ENCODE measurements at places on chromosomes 3 and 15.
A peak's percentile ranks its signal among the peaks of the same experiment; 100 is the strongest.

DNA sequence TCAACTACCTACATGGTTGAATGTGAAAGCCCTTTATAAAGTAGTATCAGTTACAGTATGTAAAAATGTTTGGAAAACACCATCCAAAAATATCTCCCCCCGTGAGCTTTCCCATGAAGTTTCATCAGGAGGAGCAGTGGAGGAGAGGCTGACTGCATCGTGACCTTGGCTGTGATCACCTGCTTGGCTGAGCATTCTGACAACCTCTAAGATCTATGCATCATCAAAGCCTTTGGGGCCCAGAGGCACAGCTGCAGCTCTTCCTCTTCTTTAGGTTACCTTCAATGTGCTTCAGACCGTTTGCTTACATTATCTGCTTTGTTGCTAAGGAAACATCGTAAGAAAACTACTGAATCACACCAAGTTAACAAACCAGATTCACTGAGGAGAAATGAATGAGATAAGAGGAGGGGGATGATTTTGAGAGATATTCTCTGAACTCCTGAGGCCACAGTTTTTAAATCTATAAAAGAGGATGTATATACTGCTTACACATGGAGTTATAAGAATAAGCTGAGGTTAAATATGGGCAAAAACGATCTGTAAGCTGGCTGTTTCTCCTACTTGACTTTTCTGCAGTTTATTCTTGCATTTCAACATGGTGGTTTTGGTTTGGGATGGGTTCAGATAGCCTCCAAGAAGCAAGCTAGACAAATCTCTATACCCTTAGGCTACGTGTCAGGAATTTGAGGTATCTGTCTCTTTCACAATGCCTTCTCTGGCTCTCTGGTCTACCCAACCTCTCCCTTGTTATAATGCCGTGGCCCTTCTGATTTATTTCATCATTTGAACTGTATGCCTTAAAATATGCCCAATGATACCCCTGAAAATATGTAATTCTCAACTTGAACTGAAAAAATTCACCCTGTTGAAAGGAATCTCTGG is 4.0 kb downstream of the GCSAM start:
- DNase-seq, result peak; percentile 28

DNA sequence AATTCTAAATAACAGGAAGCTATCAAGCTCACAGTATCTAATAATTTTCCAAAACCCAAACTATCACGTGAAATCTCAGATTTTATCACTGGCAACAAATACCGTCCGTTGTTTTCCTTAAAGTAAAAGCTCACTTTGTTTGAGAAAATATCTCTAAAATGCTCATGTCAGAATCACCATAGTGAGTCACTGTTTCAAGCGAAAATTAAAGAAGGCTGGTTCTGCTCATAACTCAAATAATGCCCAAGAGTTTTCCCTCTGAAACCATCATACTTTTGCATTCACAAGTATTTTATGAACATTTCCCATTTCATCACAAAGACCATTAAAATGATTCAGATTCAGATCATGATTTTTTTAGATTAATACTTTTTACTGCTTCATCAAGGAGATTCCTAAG is 50.6 kb downstream of the TBL1XR1 start:
- DNase-seq, result no peak

DNA sequence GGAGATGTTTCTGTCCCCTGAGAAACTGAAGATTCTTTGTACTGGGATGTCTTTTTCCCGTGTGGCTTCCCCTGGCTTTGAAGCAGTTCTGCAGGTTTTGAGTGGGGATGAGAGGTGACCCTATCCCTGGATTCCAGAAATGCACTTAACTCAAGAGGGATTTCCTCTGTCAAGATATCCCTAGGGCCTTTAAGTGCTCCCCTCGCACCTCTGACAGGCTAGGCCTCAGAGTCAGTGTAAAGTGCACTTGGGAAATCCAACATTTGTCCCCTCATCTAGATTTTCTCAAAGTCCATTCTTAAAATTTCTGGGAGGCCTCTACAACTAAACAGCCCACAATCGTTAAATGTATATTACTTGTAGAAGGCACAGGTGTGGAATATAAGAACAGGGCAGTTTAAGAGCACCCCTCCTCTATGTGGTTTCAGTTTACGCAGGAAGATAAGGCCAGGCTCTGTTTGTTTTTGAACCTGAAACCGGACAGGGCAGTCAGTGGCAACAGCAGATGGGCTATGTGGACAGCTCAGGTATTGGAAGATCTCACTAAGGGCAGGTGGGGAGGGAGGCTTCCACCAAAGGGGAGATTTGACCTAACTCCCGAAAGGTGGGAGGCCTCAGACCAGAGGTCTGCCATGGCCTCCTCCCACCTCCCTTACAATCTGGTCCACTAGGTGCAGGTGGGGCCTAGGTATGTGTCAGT is 4.8 kb downstream of the C3orf52 start:
- no peak for DNase-seq

DNA sequence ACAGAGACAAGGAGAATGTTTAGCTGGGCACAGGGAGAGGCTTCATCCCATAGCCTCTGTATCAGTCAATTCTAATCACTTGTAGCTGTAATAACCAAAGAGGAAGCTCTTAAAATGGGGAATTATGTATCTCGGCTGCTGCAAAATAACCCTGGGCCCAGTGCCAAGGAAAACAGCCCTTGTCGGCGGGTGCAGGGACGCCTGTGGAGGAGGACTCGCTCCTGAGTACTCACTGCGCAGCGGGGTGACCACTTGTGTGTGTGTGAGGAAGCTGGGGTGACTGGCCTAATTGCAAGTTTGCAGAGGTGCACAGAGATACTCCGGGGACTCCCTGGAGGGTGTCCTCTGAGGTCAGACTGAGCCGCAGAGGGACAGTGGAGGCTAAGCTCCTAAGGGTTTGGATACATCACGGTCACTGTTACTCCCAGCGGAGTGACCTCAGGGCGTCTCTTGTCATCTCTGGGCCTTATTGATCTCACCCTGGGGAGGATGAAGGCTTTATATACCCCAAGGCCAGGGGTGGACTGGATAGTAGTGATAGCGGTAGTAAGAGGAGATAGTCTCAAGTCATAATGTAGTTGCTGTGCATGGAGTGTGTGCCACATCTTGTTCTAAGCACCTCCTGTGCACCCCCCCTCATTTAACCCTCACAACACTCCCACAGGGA is 37.2 kb downstream of the SLC6A6 start:
- DNase-seq, result no peak

DNA sequence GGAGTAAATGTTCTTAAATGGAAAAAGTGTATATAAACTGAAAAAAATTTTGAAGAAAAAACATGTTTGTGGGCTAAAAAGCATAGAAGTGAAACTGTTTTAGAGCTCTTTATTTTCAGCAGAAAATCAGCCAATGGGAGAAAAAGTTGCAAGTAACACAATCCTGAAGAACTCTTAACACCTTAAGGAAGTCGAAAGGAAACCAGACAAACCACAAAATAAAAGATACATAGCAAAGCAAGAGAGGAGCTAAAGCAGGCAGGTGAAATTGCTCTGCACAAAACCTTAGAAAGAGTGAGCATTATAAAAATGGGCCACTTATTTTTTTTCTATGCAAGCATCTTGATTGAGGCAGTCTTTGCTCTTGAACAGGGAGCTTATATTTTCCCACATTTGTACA is 300.5 kb downstream of the RAP2B start:
- no peak for DNase-seq

GRCh38 chr3:37544869-37545352 is 316.8 kb upstream of the CTDSPL start:
- DNase-seq, result no peak

- DNase-seq, result no peak
Observed at GRCh38 chr15:50124631-50125030, 5.6 kb upstream of the ATP8B4 start.

DNA sequence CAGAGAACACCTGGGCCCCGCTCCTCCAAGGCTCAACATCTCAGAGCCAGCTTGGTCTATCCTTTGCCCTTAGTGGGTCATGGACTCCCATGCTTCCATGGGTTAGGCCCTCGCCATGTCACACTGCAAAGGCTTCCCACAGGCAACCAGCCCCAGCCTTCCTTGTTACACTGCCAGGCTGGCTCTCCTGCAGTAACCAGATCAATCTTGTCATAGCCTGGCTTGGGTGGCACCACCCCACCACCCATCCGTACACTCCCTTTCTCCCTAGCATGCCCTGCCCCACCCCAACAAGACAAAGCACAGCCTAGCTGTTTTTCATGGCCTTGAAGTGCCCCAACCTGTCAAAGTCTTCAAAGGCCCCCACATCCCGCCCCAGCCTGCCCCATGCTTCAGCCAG is 30.5 kb downstream of the CA12 start:
- no peak for DNase-seq

DNA sequence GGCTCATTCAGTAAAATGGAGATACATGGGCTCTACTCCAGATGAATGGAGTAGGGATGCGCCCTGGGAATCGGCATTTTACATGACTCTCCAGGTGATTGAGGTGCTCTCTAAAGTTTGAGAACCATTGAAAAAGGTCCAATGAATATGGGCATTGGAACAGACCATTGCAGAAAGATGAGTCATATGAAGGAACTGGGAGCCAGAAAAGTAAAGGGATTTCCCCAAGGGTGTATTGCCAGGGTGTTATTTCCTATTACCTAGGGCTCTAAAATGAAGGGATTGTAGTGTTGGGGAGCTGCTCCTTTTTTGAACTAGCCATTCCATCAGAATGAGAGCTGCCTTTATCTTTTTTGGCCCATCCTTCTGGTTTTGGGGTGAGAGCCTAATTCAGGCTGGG is 21.7 kb downstream of the CLDN11 start:
- DNase-seq, result no peak

DNA sequence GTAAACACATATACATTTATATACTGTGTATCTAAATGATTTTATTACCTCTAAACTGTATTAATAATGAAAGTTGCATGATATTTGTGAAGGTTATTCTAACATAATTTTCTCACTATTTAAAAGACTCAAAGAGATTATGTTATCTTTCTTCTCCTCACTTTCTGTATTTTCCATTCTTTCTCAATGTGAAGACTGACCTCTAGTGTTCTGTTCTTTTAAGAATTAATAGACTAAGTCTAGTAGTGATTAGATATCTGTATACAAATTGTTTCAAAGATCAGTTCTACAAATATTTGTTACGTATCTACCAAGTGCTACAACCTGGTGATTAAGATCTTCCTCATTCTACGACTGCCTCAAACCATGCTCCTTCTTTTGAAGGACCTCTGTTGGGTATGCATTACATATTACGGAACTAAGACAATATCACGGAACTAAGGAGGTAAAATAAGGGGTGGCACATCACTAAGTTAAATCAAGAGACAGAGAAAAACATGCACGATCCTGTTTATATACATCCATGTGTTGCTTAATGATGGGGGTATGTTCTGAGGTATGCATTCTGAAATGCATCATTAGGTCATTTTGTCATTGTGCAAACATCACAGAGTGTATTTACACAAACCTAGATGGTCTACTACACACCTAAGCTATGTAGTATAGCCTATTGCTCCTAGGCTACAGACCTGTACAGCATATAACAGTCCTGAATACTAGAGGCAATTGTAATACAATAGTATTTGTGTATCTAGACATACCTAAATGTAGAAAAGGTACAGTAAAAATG is 161.5 kb upstream of the KBTBD8 start:
- no peak for DNase-seq

GRCh38 chr3:174483254-174483653 is 375.9 kb upstream of the NAALADL2 start:
- DNase-seq, result no peak

DNA sequence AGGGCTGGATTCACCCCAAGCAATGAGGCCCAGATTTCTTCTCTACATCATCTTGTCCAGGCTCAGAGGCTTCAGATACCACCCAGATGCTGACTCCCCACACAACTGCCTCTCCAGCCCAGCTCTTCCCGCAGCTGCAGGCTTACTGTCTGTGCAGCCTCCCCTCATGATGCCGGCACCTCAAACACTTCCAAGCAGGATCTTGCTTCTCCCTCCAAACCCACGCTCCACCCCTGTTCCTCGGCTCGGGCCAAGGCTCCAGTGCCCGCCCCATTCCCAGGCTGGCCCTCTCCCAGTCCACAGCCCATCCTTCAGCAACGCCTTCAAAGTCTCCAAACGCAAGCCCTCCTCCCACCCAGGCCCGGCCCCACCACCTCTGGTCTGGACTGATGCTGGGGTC is 159.2 kb upstream of the LINGO1 start:
- DNase-seq, result no peak

DNA sequence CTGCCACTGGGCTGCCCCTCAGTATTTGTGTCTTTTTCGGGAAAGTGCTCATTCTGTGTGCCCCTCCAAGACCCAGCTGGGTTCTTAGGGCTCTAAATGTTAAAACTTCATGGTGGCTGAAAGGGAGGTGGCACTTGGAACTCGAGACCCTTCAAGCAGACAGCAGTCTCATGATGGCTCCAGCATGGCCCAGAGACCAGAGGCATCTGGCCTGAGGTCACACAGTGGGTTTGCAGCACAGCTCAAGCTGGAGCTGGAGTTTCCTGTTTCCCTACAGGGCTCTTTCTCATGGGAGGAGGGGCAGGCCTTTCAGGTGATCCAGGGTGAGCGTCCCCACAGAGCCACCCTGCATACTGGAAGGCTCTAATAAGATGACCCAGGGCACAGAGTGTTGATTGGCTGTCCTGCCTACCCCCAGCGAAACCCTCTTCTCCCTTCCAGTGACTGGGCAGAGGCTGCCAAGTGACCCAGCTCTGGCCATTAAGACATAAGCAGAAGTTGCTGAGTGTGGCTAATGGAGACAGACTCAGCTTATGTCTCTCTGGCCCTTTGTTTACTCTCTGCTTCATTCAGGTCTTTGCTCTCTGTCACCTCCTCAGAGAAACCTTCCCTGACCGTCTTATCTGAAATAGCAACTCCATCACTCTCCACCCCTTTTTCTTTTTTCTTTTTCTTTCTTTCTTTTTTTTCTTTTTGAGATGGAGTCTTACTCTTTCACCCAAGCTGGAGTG is 166.6 kb upstream of the SMAD3 start:
- DNase-seq, result no peak

GRCh38 chr3:32278714-32279113 is 40.2 kb downstream of the CMTM8 start:
- DNase-seq, result no peak

GRCh38 chr3:123883111-123883510 is 1.0 kb downstream of the MYLK start:
- DNase-seq, result no peak

- no peak for DNase-seq
Observed at GRCh38 chr3:48739617-48739954, 22.6 kb upstream of the IP6K2 start.

GRCh38 chr15:85312929-85313331 is 67.5 kb upstream of the AKAP13 start:
- DNase-seq, result no peak

DNA sequence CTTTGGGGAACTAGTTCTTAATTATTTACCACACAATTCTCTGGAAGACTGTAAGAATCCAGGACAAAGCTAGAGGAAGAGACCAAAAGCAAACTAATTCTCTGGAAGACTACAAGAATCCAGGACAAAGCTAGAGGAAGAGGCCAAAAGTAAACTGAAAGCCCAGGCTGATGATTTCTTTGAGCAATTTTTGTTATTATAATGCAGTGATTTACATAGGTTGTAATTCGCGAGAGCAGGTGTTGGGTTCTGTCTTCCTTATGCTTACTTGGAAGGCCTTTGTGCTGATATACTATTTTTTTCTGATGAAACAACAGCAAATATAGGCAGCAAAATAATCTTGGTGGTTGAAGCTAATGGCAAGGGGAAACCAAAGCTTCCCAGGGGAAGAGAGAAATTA is 5.2 kb downstream of the SPTSSB start:
- DNase-seq, result no peak

Measured in stimulated activated CD4-positive, alpha-beta T cell treated with anti-CD3 and anti-CD28 coated beads, TNF-alpha, amount 100 ng/mL, for 48 hours (primary cell).